H54 (cell line): ENCODE measurements at places on chromosomes 11 and 22.

GRCh38 chr11:126175393-126175792 lies 36.1 kb downstream of the RPUSD4 start:
- DNase-seq: no peak

GRCh38 chr11:85540181-85540580 lies 87.0 kb downstream of the DLG2 start:
- DNase-seq: no peak

DNA sequence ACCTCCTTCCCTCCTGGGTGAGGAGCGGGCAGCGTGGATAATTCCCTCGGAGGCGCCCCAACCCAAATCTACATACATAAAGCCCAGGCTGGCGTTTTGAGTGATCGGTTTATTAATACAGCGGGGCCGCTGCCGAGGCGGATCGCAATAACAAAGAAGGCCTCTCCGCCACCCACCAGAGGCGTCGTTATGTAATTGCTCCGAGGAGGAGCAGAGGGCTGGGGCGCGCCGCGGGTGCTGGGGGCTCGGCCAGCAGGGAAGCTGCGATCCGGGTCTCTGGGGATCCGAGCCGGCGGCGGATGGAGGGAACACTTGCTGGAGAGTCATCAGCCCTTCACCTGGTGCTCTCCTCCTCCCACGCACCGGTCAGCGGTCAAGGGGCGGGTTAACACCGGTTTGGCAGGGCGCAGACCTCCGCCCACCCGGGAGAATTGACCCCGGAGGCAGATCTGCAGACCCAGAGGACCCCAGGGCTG lies 6.4 kb upstream of the TP53I11 start:
- DNase-seq: no peak

DNA sequence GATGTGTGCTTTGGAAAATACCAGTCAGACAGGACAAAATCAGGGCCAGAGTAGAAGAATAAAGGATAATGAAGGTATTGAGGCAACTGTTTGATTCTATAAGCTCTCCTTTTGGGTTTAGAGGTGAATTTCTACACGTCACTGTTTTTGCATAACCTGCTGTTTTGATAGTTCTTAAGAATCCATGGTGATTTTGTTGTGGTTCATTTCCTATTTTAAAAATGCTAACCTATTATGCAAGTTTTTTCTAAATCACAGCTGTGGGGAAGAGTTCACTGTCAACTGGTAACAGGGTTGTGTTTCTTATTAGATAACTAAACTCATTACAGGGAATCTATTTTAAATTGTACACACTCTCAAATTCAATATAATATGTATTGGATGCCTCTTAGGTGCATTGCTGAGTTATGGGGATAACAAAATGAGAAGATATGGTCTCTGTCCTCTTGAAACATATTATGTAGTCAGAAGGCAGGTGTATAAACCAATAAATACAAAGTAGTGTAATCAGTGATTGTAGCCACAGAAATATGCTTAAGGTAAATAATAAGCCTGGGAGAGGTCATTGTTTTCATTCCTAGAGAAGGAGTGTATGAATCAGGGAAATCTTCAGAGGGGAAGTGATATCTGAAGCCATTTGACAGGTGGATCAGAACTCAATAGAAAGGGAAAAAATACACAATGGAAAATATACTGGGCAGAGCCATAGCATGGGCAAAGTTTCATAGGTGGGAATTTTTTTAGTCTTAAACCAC lies 192.5 kb downstream of the FAT3 start:
- DNase-seq: no peak

DNA sequence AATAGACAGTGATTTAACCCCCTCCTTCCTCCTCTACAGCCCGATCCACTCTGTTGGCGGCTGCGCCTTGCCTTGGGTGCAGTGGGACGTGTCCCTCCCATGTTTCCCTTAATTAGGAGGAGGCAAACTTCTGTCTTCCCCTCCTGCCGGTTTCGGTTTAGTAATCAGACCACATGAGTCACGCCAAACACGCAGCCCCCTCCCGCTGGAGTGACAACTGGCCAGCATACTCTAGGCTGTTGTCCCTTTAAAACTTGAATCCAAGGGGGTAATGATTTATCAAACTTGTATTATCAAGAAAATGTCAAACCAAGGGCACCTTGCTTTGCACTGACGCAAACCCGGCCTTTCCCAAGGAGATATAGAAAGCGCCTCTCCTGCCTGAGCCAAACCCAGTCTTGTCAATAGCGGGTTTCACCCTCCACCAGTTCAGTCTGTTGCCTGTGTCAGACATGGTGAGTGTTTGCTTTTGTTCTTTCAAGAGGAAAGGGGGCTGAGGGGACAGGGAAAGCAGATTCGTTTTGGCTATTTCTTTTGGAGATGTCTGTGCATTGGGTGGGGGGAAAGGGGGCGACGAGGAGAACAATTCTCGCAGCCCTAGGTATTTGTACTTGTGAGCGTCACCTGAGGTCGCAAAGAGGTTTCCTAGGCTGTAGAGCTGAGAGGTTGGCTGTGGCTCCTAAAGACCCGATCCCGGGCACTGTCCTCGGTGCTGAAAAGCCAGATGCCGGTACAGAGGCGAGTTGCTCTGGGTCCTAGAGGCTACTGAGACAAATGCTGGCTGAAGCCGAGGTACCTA lies at the start of gene SLC6A5:
Gene SLC6A5, plus strand, starts transcription at position 388 of the 799 bp plus-strand sequence. Its CDS starts 65 bp downstream, at position 453.
- DNase-seq: peak; percentile 27

DNA sequence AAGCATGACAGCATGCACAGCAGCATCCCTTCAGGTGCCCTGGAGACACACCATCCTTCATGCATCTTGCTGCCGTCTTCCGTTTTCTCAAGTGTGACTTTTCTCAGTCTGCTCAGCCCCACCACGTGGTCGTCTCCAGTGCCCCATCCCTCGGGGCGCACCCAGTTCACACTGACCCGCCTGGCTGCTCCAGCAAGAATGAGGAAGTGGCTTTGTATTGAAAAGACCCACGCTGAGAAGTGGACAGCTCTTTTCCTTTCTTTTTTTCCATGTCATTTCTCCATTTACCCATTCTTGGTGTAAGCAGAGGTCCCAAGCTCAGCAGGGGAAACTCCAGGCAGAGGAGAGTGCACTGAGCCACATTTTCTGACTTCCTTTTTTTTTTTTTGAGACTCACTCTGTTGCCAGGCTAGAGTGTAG lies 14.5 kb downstream of the SERPINH1 start:
- no peak for DNase-seq

- DNase-seq: no peak
Measured at GRCh38 chr11:117314840-117315239, 1.2 kb downstream of the BACE1 start.

- no peak for DNase-seq
Measured at GRCh38 chr11:75195167-75195962, 44.5 kb downstream of the SLCO2B1 start.

DNA sequence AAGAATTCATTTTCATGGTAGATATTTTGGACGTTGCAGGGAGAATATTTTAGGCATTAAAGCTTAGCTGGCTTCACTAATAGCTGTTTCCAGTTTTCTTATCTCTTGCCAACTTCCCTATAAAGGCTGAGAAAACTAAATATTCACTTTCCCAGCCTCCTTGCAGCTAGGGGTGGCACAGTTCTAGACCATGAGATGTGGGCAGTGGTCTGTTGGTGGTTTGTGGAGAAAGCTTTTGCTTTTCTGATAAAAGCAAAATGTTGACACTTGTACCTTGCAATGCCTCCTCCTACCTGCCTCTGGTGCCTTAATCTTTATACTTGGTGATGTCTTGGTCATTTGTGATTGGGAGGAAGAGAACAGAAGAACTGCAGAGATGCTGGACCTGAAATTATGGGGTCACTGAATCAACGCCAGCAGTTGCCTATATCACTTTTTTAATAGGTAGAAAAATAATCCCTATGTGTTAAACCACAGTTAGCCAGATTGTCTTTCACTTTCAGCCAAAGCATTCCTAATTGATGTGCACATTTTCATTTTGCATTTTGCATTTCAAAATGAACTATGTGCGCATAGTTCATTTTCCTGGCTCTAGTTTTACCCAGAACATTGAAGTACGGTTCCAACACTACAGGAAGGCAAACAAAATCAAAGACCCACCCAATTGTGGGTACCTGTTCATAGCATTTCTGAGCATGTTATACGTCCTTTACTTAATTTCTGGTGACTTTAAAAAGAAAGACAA lies 24.9 kb upstream of the ABTB2 start:
- DNase-seq: no peak
